ENCODE measurements at places on chromosomes 3 and 15.

DNA sequence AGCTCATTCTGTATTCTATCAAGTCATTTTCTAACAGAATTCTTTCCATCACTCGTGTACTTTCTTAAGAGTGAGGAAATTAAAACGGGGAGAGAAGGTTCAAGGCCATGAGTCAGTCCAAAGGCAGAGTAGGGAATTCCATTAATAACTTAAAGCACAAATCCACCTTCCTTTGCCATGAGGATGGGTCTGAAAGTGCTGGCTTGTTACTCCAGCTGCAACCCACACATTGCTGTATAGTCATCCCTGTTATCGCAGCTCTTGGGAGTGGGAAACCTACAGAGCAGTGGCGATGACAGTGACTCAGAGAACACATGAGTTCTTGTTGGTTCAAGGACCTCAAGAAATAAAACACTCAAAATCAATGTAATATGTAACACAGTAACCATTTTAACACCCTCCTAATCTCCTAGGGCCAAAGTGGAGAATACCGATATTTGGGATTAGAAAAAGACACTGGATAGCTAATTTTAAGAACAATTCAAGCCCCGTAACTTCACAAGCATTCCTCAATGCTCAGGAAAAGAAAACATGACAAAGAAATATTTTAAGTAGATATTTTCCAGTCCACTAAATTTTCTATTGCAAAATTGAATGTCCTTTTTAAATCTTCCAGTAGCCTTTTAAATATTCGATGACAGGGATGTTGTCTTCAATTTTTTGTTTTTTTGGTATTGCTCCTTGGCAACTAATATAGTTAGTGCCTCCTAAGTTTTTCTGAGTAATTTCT, 179.9 kb upstream of the THBS1 start:
- DNase-seq, result no peak

DNA sequence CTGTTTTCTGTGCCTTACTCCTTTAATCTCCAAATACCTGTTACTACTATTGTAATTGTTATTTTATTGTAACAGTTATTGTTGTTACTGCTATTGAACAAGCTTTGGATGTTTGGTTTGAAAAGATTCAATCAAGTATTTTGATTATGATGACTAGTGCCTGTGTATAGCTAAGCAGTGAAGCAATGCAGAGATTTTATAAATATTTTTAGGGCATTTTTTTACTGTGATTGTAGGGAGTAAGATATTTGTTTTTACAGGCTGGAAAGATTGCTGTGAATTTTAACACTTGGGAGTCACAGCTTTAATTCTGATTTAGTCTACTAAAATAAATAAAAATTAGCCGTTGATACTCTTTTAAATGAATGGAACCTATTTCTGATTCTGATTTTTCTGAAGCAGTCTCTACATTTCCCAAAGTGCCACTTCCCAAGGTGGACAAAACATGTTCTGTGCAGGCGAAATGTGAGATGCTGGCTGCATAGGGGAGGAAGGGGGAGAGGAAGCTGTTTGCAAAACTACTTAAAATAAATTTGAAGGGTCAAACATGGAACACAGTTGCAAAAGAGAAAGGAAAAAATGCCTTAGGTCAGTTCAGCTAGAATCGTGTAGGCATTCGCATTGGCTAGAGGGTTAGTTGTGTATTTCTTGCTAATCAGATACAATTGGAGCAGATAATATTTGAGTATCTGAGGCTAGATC, 25.7 kb downstream of the EEFSEC start:
- no peak for DNase-seq

DNA sequence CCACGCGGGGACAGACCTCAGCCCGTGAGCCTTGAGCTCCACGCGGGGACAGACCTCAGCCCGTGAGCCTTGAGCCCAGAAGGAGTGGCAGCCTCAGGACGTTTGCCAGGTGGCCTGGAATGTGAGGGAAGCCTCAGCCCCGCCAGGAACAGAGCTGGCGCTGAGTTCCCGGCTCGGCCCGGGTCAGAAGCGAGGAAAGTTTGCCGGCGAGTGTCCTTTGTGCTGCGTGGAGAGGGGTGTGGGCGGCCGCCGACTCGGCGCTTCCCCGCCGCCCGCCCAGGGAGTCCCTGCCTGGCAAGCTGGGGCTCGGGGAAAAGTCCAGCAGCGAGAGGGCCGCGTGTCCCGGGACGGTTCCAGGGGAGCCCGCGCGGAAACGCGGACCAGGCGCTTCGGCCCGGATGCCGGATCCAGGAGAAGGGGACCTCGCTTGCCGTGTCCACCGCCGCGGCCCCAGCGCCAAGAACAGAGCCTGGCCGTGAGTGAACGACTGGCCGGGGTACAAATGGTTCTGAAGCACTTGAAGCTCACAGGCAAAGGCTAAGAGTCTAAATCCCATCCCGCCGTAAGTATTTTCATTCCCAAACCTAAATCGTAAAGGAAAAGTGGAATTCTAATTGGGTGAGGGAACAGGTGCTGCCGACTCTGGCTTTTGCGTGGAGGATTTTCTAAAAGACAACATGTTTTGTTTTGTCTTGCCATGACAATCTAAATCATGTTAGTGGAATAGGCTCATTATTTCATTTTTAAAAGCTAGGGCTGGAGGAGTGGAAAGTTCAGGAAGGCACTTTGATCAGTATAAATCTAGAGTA, 1.7 kb downstream of the LRRN1 start:
- DNase-seq, result no peak

DNA sequence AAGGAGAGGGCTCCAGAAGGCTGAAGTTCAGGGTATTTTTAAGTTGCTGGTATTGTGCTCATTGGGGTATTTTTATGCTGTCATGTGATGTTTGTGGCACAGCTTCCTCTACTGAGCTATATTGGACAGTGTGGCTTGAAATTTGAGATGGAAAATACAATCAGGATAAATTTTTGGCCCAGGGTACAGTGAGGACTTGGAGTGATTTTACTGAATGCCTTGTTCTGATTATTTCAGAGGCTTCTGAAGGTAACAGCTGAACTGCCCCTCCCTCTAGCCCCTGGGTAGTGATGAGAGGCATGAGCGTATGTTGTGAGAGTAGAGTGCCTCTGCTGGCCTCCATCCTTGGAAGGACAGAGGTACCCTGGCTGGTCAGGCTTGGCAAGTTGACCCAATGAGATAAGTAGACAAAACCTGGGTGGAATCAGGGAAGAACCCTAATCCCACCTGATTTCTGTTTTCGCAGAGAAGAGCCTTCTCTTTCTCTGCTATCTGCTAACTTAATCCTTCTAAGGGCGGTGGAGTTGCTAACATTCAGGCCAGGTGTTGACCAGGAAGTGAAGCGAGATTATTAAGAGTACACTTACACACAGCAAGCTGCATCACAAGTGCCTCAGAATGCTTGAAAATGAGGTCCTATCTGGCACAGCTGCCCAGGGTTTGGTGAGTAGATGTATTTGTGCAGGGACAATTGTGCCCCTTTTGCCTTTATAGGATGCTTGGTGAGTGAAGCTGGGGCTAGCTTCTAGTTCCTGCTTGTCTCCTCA, 98.1 kb upstream of the CLSTN2 start:
- no peak for DNase-seq

GRCh38 chr15:74651242-74651741, 35.7 kb downstream of the CLK3 start:
- DNase-seq, result no peak

Data from SW 1271 (cell line).